Globus pallidus (tissue), 1 donor: ENCODE measurements at places on chromosomes 3 and 15.

DNA sequence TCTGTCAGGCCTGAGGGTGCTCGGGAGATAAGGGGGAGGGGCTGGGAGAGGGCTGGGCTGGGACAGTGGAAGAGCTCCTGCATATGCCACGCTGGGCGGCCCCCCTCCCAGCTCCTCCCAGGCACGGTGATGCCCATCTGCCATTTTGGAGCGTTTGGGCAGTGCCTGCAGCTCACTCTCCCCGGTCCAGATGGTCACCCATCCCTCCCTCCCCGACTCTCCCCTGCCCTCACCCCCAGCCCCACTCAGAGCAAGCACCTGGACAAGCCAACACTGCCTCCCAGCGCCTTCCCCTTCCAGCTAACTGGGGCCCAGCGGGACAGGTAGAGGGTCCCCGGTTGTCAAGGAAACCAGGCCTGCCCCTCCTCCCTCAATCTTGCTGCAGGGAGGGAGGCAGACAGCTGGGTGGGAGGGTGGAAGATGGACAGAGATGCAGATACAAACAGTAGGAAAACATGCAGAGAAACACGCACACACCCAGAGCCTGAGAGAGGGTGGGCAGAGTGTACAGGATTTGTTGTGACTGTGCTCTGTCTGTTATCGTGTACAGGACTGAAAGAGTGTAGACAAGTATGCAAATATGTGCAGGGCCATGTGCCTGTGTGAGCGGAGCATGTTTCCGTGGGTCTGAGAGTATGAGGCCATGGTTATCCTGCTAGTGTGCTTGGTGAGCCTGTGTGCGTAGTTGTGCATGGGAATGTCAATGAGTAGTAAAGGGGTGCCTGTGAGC lies 17.5 kb upstream of the CORO2B start:
- DNase-seq: no peak

DNA sequence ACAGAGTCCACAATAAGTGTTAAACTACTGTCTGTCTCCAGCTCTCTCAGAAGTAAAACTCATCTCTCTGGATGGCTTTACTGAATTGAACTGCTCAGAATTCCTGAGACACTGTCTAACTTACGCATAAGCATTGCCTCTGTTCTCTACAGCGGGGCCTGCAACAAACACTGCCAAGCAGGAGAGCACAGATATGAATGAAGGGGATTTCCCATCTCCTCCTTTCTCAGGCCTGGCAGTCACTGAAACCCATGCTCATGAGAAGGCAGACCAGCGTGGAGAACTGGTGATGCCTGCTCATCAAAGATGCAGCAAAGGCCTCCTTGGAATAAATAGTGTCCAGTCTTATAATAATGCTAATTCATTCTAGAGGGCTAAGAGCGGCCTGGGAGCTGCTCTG lies 10.3 kb downstream of the RASGRP1 start:
- DNase-seq: no peak

- no peak for DNase-seq
These were observed 199.2 kb upstream of the SLC2A2 start for GRCh38 chr3:171225708-171226107.

DNA sequence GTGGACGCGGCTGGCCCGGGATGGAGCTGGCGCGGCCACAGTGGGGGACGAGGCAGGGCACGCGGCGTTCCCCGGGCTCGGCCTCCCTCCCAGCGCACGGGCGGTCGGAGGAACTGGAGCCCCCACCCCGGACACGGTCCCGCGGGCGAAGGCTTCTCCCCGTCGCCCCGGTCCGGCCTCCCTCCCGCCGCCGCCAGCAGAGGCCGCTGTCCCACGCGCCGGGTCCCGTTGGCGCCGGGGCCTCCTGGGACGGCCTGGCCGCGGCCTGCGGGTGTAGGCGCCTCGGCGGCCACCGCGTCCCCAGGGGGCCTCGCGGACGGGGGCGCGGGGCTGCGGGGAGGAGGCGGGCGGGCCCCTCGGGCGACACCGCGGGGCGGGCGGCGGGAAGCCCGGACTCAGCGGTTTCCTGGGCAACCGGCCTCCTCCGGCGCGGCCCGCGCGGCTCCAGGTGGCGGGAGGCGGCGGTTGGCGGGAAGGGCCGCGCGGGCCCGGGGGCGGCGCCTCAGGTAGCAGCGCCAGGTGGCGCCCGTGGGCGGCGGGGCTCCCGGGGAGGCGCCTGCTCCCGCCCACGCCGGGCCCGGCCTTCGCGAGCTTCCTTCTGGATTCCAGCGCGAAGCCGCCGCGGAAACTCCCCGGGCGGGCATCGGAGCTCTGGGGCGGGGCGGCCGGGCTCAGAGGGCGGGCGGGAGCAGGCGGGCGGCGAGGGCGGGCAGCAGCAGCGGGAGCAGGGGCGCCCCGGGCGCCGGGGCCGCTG lies 26.7 kb downstream of the MELTF start:
- DNase-seq: peak; percentile 68

DNA sequence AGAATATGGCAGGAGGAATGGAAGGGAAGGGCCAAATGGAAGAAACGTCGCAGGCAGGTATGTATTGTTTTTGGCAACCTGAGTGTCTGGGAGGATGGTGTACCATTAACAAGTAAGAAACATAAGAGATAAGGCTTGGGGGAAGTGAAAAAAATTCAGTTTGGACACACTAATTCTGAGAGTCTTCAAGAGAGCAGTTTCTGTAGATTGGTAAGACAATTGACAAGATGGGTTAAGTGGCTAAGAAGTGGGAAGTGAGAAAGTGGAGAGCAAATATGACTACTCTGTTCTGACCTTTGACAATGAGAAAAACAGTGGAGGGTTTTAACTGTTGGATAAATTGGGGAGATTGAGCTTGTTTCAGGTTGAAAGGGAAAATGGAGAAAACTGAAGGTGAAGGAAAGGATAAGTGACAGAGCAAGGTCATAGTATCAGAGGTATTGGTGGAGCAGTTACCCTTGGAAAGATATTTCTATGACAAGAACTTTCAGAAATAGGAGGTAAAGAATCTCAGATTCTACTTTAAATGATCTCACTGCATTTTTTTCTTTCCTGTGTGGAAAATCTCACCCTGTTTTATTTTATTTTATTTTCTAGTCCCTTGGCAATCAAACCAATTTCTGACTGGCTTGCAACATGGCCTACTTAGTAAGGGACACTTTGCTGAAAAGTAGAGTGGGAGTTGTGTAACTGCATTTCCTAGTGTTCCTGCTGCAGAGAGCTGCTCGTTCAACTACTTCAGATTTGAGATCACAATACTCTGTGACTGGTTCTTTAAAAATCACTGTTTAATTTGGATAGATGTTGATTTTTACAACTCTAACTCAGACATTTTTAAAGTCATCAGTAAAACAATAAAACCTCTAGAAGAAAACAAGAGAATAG lies 23.1 kb upstream of the GABPB1 start:
- no peak for DNase-seq

DNA sequence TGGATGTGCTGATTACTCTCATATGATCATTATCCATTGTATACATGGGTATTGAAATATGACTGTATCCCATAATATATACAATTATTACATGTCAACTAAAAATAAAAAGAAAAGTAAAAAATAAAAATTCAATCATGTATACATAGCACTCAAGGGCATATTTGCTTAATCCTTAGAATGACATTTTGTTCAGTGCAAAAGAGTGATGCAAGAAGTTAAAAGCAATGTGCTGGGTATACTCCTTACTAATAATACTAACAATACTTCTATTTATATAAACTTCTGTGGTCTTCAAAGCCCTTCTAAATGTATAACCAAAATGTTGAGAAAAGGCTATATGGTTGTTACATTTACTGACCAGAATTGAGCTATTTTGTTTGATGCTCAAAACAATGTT lies 23.2 kb upstream of the TM4SF1 start:
- DNase-seq: no peak

DNA sequence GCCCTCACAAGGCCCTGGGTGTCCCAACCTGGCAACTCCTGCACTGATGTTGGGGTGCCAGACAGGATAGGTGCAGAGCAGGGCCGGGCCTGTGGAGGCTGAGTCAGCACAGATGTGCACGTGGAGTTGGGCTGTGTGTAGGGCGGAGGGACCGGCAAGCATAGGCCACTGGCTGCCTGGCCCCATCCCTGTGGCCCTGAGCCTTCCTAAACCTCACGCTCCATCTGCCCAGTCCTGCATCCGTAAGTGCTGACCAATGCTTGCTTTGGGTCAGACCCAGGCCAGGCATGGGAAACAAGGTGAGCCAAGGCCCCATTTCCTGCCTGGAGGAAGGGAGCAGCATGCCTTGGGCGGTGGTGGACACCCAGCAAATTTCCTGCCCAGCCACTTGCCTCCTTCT lies 5.8 kb upstream of the IQSEC1 start:
- DNase-seq: no peak

DNA sequence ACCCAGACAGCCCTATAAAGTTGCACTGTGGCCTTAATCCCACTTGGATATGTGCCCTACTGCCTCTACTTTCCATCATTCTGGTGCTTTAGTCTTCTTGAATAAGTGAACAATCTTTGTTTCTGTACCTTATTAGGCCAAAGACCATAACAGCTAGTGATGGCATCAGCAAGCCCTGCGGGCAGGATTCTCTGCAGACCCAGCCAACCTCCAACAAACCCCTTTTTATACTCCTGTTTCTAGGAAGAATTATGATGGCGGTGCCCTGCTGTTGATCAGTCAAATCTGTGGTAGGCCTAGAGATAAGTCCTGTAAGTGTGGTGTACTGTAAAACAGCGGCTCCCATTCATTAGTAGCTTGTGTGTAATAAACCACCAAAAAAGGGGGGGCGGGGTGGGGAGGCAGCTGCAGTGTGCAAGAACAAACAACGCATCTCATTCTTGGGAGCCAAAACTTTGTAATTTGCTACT lies 40.5 kb downstream of the SOX2 start:
- peak; percentile 95 for DNase-seq

- no peak for DNase-seq
These were observed 71.7 kb downstream of the RPLP1 start for GRCh38 chr15:69524296-69524695.

GRCh38 chr15:101578443-101578894 lies 73.7 kb downstream of the TM2D3 start:
- DNase-seq: peak; percentile 75

DNA sequence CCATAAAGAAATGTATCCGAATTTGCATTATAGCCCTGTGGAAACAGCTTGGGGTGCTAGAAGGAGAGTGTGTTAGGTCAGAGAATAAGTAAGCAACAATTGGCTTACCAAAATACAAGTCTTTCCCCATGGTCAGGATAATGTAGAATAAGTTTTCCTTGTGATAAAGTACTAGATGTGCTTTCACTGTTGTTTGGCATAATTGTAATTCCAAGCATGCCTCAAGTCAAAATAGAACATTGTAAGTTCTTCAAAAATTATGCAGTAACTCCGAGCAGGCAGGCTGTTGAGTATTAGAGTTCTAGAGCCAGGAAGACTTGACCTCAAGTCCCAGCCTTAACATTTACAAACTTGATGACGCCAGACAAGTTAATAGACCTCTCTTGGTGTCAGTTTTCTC lies 242.0 kb downstream of the TUSC7 start:
- DNase-seq: peak; percentile 16

- DNase-seq: no peak
These were observed 126.6 kb upstream of the ST8SIA2 start for GRCh38 chr15:92266796-92267685.

GRCh38 chr3:177679568-177680471 lies 482.5 kb upstream of the TBL1XR1 start:
- DNase-seq: no peak

GRCh38 chr15:62301993-62302675 lies 137.0 kb upstream of the C2CD4B start:
- no peak for DNase-seq

DNA sequence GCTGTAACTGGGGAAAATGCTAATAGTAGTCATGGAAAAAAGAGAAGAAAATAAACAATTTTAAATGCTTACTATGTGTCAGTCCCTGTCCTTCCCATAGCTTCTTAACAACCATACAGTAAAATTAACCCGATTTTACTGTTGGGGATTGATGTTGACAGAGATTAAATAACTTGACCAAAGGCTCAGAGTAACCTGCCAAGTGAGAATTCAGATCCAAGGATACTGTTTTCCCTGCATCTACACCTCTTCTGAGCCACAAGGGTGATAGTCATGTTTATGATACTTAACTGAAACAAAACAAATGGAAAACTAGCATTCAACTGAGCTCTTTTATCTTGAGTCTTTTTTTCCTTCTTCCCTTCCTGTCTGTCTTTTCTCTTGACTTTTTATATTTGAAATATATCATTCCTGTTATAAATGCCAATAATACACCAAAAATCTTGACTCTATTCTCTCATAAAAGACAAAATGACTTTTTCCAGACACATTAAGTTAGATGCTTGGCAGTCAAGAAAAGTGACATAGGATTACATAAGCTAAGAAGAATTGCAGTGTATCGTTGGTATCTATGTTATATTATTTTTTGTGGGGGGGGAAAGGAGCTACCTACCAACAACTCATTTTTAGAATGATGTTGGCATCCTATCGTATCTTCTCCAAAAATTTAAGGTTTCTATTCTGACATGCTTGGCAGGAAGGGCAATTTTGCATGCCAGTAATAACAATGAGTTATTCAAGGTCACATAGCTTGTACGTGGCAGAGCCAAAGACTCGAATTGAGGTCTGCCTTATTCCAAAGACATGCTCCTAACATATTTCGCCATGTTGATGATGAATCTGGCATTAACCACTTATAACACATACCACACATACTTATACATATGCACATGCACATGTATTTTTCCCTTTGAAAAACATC lies 306.6 kb upstream of the KCNH8 start:
- no peak for DNase-seq

DNA sequence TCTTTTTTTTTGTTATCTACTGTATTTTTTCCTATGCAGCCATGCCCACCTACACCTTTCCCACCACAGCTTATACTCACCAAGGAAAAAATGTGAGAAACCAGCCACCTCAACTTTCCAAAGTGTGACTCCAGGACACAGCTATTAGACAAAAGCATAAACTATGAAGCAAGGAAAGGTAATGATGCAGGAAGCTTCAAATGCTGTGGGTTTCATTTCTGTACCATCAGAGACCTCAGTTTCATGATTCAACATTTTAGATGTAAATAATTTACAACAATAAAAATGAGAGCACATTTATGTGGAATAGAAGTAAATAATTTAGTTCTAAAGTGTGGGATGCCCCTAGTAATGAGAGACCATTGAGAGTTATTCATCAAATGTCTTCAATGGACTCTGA lies 115.1 kb downstream of the CDIN1 start:
- DNase-seq: no peak

DNA sequence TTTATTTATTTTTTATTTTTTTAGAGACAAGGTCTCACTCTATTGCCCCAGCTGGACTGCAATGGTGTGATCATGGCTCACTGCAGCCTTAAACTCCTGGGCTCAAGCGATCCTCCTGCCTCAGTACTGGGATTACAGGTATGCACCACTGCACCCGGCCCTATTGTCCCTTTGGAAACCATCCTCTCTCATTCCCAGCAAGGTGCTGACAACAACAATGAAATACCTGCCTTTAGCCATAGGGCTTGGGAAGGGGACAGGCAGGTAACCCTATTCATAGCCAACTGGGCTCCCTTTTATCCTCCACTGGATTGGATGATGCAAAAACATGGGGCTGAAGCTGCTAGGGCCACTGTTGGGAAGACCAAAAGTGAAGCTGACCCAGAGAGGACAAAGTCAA lies 43.1 kb downstream of the SCAP start:
- no peak for DNase-seq

- DNase-seq: no peak
These were observed 46.0 kb downstream of the STARD9 start for GRCh38 chr15:42621386-42621785.

GRCh38 chr3:195224980-195225580 lies 45.9 kb downstream of the XXYLT1 start:
- DNase-seq: no peak
